GM12864 (cell line): ENCODE measurements at places on chromosomes 7 and 10.

- no peak for DNase-seq
Observed at GRCh38 chr10:92265687-92266258, 25.1 kb downstream of the CPEB3 start.

GRCh38 chr7:80821771-80822319, 97.0 kb downstream of the SEMA3C start:
- DNase-seq = no peak

DNA sequence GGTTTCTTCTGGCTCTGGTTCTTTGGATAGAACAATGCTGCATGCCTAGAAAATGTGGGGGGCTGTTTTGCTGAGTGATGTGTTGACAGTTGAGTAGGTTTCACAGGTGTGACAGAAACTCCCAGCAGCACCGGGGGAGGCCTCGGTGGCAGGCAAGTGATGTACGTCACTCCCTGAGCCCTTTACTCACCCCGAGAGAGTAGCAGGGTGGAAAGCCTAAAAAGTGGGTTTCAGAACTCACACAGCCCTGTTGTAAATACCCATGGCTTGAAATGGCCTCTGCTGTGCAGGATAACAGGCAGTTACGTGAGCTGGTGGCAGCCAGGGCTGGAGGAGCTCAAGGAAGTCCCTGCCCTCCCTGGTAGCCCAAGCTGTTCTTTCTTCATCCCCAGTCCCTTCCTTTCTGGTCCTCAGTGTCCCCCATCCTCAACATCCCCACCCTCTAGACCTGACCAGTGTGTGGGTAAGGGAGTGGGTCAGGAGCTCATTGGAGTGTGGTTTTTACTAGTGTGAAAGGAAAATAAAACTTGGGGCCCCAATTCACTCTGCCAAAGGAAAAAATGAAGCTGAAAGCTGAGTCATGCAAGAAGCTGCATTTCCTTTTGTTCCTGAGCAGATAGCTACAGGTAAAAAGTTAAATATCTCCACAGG, 258.1 kb downstream of the STK31 start:
- DNase-seq = no peak

- DNase-seq = no peak
Observed at GRCh38 chr10:36676756-36677430, 448.5 kb upstream of the ANKRD30A start.

- no peak for DNase-seq
Observed at GRCh38 chr10:89861584-89862301, 160.4 kb downstream of the KIF20B start.

- no peak for DNase-seq
Observed at GRCh38 chr7:40804477-40805215, 669.8 kb downstream of the SUGCT start.

DNA sequence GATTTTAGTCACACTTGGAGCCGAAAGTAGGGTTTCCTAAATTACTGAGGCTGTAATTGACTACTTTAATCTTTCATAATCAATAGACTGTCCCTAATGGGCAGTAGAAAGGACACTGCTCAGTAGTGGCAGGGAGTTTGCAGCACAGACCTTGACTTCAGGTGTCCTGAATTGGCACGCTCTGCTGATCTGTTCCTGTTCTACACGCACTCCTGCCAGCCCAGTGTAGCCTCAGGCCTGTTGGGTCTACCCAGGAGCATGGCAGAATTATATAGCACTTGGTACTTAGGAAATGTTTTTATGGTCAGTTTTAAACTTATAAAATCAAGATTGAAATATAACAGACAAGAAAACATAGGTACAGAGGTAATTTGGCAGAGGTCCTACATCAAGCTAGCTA, 9.0 kb downstream of the EIF4H start:
- DNase-seq = no peak

DNA sequence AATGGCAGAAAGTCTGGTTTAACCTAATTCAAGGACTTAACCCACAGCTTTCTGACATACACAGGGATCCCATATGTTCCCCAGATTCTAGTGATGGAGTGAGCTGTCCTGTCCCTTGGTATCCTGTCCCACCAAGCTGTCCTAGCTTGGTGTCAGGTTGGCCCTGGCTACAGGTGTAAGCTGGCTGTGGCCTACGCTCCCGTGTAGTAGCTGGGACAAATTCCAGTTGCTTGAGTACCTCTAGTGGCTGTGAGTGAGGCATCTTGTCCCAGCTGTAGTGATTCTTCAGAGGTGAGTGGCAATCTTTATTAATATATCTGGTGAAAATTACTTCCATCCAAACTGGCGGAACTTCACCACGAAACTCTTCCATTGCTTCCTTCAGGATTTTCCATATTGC, 105.2 kb upstream of the FAM171A1 start:
- no peak for DNase-seq

- DNase-seq = no peak
Observed at GRCh38 chr10:109946680-109947079, 23.4 kb upstream of the XPNPEP1 start.

DNA sequence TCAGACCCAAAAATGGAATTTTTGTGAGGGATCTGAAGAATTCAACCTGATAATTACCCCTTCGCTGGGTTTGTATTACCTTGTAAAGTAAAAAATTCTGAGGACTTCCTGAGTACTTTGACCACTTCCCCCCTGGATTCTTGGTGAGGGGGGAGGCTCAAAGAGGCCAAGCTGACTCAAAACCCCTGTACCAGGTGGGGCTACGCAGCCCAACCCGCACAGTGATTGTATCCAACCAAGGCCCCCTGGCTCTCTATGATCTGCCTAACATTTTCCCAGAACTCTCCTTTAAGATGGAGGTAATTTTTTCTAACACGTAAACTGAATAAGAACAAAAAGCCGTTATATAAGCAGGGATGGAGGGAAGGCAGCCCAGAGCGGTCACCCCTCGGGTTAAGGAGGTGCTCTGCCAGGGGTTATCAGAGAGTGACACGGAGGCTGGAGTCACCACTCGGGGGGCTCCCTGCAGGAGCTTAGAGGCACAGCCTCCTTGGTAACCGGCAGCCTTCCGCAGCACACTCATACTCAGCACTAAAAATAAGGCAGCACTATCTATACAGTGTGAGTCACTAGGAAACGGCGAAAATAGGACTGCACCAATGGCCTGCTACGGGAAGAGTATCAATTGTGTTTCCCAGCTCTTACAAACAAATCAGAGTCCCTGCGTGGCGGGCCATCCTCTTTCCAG, 255.4 kb downstream of the ELMO1 start:
- DNase-seq = no peak

DNA sequence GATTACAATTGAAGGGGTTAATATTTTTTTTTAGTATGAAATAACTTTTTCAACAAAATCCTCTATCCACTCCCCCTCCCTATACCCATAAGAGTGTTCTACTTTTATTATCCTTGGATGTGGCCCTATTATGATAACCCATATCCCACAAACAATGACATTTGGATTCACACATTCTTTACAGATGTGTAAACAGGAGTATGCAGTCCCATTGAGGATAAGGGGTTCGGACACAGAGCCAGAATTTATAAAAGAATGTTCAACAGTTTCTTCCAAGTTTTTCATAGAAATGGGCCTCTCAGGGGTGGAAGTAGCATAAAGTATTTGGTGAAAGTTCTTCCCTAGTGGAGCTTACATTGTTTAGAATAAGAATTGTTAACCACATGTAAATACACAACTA, 16.1 kb upstream of the PCLO start:
- DNase-seq = no peak

DNA sequence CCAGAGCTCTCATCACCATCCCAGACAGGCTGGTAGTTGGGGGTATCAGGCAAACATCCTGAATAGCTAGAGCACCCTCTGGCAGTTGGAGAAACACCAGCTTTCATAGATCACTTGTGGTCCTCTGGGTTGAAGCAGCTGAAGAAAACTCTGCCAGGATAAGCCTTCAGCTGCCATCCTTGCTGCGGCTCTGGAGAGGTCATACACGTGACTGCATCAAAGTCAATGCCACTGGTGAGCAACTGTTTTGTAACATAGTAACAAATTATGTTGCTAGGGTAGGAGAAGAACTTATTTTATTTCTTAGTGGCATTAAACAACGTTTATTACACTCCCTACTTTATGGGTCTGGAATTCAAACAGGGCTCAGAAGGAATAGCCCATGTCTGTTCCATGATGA, 19.2 kb upstream of the PANK1 start:
- no peak for DNase-seq

GRCh38 chr7:47343061-47343455, 238.9 kb downstream of the TNS3 start:
- no peak for DNase-seq

- no peak for DNase-seq
Observed at GRCh38 chr7:105234886-105235285, 153.8 kb downstream of the SRPK2 start.
